ENCODE measurements at places on chromosomes 5 and 9.

DNA sequence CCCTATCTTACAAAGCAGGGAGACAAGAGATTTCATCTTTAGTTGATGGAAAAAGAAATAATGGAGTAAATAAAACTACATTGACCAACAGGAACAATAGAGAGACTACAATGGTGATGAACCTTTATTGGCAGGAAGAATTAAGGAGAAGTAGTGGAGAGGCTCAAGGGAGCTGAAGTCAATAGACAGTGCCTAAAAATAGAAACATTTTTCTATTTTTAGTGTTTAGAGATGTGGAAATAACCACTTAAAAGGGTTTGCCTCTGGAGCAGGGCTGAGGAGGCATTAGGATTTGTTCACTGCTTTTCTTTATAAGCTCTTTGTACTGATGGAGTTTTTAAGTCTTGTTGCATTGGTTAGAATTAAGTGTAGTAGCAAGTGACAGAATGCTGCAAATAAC is 98.4 kb upstream of the ERCC6L2 start:
- DNase-seq: no peak

GRCh38 chr9:21770871-21771560 is 31.4 kb upstream of the MTAP start:
- DNase-seq: no peak

- no peak for DNase-seq
Observed at GRCh38 chr9:82410866-82411265, 422.3 kb downstream of the SPATA31D1 start.

GRCh38 chr9:100098046-100098886 is 534 bp downstream of the ERP44 start:
- DNase-seq: no peak

GRCh38 chr9:77589046-77589795 is 58.9 kb downstream of the GNA14 start:
- DNase-seq: no peak

DNA sequence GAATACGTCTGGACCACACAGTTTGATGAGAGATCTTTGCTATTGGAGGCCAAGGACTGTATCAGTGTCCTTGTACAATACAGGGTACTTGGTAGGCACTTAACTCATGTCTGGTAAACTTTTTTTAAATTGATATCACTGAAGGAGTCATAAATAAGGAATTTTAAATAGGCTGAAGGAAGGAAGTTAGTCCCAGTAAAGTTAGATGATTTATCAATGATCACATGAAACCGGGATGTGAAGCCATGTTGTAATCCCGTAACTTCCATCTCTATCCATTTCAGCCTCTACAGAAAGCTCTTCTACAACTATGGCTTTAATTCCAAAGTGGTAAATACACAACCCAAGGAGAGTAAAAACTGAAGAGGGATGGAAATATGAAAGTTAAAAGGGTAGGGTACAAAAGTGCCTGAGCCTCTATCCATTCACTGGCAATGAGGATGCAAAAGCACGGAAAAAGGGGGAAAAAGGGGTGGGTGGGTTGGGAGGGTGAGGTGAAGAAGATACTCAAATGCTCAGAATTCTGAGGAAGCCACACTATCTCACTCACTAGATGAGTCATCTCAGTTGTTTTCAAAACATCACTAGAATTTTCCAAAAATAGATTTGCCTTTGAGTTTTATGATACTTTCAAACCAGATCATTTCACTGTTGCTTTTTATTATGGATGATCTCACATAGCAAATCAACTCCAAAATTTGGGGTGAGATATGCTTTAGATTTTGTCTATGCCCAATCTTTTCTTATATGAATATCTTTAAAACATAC is 1053.5 kb downstream of the NR2F1-AS1 start:
- no peak for DNase-seq

- no peak for DNase-seq
Observed at GRCh38 chr9:93319301-93319991, 132.0 kb upstream of the FAM120A start.

GRCh38 chr5:77876316-77876715 is 100.2 kb upstream of the TBCA start:
- no peak for DNase-seq

DNA sequence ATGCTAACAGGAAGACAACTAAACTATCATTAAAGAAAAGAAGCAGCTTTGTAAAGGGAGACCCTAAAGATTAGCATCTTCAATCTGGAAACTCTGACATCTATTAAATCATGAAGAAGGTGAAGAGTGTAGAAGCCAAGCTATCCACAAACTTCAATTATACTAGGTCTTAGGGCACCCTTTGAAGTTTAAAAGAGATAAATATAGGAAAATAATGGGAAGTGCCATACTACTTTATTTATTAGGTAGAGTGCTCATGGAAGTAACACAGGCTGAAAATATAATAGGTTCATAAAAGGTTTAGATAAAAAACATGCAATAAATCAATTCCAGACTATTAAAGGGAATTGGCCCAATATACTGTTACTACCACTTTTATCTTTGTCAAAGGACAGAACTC is 19.9 kb downstream of the CDH10 start:
- DNase-seq: no peak

DNA sequence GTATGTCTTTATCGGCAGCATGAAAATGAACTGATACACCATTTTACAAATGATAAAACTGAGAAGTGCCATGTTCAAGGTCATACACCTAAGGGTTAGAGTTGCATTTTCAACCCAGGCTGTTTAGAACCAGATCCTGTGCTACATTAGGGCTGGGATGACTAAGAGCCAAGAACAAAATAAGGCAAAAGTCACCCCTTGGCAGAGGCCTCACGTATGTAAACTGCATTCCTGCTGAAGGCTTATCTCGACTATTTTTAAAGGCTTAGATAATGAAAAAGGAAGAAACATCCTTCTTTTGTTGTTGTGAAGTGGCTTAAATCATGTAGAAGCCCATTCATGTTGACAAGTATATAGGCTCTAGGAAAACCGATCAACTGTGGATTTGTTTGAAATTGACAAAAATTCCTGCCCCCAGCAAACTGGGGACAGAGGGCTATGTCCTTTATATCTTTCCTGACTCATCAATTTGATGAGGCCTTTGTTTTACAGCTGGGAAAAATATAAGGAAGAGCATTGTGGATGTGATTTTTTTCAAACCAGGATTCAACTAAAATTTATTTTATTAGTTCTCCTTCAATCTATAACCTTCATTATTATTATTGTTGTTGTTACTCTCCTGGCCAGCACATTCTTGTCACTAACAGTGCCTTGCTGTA is 196.5 kb downstream of the SNX18 start:
- DNase-seq: no peak

DNA sequence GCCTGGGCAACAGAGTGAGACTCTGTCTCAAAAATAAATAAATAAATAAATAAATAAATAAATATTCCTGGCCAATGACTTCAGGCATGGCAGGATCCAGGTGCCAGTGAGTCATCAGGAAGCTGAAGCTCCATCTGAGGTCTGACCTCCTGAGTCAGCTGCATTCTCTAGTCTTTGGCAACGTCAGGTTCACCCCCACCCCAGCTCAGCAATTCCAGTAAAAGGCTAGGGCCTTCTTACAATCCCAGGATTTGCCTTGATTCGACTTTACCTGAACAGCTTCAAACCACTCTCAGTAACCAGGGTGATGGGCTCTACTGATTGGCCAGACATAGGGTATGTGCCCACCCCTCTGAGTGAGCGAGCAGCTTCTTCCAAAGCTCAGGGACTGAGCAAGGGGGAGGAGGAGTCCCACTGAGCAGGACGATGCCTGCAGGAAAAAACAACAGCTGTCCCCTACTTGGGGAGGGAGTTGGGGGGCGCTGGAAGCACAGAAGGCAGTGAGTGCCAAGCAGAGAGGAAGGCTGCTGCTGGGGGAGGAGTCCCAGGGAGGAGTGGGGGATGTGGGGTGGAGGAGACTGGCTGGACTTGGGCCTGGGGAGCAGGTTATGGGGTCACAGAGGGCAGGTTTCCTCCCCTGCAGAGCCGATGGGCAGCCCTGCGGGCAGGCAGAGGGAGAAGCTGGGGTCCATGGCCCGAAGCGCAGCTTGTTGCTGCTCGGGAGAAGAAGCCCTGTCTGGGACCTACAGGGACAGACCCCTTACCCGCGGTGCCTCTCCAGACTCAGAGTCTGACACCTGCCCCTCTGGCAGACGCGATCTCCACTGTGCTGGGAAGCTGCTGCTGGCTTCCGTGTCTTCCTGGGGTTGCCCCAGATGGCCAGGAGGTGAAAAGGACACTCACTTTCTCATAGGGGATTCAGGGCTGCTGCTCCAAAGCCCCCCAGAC is 25.9 kb upstream of the UNC5A start:
- no peak for DNase-seq

GRCh38 chr9:8564960-8565359 is 765.4 kb upstream of the DMAC1 start:
- DNase-seq: no peak

DNA sequence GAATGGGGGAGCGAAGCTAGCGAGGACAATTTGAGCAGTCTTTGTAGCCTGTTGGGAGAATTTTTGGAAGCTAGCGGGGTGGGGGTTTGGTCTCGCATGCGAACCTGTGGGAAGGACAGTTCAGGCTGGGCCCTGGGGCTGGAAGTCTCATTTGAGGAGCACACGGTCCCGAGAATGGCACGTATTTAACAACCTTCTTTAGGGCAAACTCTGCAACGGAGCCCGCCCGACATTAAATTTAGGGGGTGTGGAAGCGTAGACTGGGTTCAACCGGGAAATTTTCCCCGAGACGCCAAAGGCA is 35.2 kb upstream of the NFIB start:
- no peak for DNase-seq

- DNase-seq: no peak
Observed at GRCh38 chr5:144332265-144332664, 161.6 kb downstream of the KCTD16 start.

- DNase-seq: no peak
Observed at GRCh38 chr5:141508798-141509611, 20.1 kb downstream of the PCDHGC5 start.

DNA sequence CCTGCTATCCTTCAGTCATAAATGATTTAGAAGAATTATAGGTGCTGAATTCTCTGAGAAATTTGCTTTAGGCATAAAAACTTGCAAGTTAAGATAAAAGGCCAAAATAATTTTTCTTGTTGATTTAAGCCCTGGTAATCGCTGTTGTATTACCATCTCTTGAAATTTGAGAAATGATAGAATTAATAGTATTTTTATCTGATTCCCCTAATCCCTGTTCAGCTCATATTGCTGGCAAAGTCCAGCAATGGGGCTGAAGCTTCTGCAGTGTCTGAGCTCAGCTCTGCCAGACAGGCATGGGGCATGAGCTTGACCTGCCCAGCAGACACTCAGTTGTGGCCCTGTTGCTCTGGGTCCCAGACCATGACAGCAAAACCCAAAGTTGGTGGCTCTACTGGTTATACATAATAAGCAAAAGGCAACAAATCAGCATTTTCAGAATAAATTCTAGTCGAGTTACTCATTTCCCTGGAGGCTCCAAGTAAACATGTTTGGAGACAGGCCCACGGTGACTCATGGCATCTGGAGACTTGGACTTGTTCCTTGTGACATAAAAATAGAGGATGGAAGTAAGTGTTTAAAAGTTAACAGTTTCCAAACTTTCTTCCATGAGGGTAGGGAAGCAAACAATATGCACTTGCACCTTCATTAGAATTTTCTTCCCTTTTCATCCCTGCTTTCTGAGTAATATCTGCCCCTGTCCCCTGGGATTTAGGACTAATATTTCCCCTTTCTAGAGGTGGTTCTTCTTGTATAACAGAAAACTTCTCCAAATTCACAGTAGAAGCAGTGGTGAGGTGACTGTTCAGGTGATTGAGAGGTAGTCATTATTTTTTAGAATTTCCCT is 60.2 kb upstream of the SLC2A8 start:
- no peak for DNase-seq

- DNase-seq: no peak
Observed at GRCh38 chr5:71701407-71701806, 17.7 kb upstream of the CARTPT start.

- DNase-seq: no peak
Observed at GRCh38 chr9:36625006-36625615, 52.4 kb downstream of the MELK start.

- DNase-seq: no peak
Observed at GRCh38 chr5:57054671-57055070, 102.7 kb upstream of the MIER3 start.

GRCh38 chr9:1005043-1005667 is 28.7 kb downstream of the DMRT3 start:
- DNase-seq: peak; percentile 29

GRCh38 chr5:12316812-12317211 is 412.6 kb upstream of the CTNND2 start:
- no peak for DNase-seq

- DNase-seq: no peak
Observed at GRCh38 chr9:96249746-96250145, 52.2 kb downstream of the HSD17B3 start.

GRCh38 chr5:54990841-54991258 is 5.5 kb upstream of the ESM1 start:
- no peak for DNase-seq

DNA sequence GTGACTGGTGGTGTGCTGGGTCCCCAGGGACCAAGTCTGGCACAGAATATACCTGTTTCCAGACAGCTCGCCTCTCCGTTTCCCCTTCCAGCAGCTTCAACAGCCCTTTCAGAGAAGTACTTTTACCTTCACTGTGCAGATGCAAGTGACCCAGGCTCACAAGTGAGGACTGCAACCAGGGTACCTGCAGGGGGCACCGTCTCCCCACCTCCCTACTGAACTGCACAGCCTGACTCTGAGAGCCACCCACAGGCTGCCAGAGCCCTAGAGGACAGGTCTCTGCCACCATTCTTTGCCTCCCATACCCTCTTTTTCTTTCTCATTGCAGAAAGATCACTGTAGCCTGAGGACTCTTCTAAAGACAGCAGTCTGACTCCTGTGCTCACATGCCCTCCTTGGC is 15.4 kb downstream of the IL9 start:
- no peak for DNase-seq

Data from GM12864 (cell line).